ENCODE measurements at places on chromosomes 6 and 20.

- no peak for DNase-seq
Measured at GRCh38 chr20:56369179-56369578, 10.4 kb downstream of the FAM210B start.

GRCh38 chr6:24329022-24329421 lies 28.8 kb downstream of the DCDC2 start:
- DNase-seq = no peak

GRCh38 chr20:58130156-58130555 lies 98.3 kb downstream of the ANKRD60 start:
- no peak for DNase-seq

DNA sequence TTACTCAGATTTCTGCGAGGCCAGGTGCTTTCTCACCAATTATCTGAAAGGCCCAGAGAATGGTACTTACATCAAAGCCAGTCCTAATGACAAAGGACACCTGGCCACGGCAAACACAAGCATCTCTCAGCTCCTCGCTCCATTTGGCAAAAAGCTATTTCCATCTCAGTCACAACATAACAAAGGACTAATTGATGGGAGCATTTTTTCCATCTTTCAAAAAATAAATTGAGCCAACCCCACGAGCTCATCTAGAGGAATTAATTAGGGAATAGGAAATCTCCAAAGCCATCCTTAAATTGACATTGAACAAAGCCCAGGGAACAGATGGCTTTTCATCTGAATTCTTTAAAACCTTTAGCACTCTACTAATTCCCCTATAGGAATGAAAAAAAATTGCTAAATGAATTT lies 236.7 kb downstream of the HAO1 start:
- DNase-seq = no peak

DNA sequence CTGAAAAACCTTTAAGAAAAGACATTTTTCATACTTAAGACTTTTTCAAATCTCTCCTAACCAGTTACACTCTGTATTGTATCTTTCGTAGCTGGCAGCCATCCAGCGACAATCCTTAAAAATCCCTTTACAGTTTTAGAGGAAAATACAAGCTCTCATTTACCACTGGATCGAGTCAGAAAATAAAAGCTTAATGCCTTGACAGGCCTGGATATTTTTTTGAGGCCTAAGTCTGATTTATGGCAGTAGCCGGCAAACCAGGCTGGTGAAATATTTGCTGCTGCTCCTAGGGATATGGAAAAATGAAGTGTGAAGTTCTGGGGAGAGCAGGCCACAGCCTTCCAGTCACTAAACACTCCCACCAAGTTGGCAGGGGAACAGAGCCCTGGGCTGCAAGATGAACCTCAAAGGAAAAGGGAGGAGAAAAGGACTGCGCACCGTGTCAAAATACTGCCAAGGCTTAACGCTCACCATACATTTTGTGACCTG lies 213.0 kb upstream of the SUPT3H start:
- no peak for DNase-seq

DNA sequence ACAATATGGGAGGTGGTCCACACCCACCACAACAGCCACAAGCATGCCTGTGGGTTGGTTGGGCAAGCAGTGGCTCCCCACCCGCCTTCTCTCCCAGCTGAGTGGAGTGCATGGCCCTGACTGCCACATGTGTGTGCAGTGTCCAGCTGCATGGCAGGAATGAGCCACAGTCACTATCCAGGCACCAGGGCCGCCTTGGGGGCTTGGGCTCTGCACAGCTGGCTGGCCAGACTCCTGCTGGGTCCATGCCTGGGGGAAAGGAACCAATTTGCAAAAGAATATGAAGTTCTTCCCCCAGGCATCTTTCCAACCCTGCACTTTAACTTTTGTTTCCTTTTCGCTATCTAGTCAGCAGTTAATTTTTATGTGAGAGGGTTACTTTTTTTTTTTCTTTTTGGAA lies 11.6 kb upstream of the ASCC3 start:
- no peak for DNase-seq

DNA sequence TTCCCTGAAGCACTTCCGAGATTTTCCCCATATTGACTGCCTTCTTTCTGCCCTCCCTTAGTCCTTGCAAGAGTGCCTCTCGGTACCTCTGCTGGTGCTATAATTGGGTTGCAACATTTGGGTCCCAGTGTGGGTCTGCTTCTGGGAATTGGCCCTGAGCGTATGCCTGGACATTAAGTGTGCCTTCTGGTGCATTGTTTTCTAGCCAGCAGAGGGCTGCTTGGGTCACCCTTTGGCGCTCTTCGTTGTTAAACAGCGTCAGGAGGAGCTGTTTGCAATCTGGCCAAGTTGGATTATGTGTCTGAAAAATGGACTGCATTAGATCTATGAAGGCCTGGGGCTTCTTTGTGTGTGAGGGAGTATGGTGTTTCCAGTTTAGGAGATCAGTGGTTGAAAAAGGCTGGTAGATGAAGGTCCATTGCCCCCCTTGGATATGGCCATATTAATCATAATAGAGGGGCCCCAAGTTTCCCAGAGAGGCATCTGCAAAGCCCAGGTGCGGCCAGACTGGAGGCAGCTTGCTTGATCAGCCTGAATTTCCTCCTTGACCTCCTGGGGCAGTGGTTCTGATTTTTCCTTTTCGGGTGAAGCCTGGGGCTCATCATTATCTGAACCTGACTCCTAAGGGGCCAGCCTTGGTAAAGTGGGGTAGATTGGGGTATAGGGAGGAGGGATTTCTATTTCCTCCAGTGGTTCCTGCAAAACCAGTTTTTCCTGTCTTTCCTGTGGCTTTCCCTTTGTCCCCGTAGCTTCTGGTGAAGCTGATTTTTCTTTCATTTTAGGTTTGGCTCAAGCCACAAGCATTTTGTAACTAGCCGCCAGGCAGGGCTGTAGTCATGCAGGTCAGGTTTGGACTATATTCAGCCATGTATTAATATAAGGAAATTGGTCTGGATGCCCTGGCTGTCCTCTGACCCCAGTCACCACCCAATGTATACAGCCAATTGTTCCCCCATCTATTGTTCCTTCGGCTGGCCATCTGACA lies 85.4 kb upstream of the GPR6 start:
- DNase-seq = no peak

All from stimulated activated CD8-positive, alpha-beta memory T cell treated with anti-CD3 and anti-CD28 coated beads, Interleukin-15, amount 100 ng/mL, for 48 hours (primary cell).